Stimulated activated CD8-positive, alpha-beta memory T cell treated with anti-CD3 and anti-CD28 coated beads, Interleukin-4, amount 100 ng/mL, for 1 hour (primary cell): ENCODE measurements at places on chromosomes 6 and 20.

GRCh38 chr6:25415274-25415673, 136.1 kb downstream of the CARMIL1 start:
- DNase-seq: no peak

GRCh38 chr20:59429396-59429795, 129.0 kb downstream of the EDN3 start:
- no peak for DNase-seq

- no peak for DNase-seq
These were observed 186.7 kb upstream of the ARID1B start for GRCh38 chr6:156590482-156590881.

DNA sequence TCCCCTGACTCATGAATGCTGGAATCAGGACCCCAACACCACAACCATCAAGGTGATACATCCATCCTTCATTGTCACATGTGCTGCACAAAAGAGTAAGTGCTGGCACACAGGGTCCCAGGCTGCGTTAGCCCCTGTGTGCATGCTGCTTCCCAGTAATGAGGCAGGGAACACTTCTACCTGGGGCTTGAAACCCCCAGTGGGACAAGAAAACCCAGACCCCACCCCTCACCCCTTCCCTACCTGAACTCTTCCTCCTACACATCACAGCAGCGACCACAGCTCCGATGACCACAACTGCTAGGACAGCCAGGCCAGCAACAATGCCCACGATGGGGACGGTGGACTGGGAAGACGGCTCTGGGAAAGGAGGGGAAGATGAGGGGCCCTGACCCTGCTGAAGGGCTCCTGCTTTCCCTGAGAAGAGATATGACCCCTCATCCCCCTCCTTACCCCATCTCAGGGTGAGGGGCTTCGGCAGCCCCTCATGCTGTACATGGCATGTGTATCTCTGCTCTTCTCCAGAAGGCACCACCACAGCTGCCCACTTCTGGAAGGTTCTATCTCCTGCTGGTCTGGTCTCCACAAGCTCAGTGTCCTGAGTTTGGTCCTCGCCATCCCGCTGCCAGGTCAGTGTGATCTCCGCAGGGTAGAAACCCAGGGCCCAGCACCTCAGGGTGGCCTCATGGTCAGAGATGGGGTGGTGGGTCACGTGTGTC, 2.0 kb downstream of the HLA-B start:
- no peak for DNase-seq

GRCh38 chr6:157537556-157537955, 156.6 kb downstream of the ZDHHC14 start:
- DNase-seq: no peak
